Smooth muscle cell of the brain vasculature (primary cell): ENCODE measurements at places on chromosomes 3 and 15.
A peak's percentile ranks its signal among the peaks of the same experiment; 100 is the strongest.

DNA sequence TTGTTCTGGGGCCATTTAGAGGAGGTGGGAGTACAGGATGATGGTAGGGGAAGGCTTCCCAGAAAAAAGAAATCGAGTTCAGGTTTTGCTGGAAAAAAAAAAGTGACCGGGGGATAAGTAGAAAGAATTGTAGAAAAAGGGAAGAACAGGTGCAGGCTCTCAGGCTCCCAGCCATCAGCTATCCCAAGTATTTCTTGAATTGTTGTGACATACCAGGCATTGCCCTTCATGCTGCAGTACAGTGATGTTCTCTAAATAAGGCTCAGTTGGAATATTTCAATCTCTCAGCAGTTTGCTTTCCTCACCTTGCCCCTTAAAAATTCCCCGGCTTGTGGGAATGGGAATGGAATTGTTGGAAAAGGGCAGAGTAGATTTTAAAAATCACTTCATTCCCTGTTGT is 82.5 kb upstream of the RGMA start:
- DNase-seq, result no peak

DNA sequence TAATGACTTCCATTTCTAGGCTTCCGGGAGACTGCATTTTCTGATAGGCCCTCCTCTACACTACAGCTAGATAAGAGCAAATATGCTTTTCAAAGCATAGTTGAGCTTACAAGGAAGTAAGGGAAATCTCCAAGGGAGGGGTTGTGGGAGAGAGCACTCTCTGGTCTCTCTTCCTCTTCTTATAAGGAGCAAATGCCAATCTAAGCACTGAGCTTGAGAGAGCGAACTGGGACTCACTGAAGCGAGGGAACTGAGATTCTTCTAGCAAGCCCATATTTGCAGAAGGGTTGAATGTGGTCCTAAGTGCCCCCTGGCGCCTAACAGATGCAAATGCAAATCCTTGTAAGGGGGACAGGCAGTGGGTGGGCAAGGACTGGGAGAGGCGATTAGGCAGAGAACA is 164.8 kb downstream of the ERC2 start:
- DNase-seq, result no peak

DNA sequence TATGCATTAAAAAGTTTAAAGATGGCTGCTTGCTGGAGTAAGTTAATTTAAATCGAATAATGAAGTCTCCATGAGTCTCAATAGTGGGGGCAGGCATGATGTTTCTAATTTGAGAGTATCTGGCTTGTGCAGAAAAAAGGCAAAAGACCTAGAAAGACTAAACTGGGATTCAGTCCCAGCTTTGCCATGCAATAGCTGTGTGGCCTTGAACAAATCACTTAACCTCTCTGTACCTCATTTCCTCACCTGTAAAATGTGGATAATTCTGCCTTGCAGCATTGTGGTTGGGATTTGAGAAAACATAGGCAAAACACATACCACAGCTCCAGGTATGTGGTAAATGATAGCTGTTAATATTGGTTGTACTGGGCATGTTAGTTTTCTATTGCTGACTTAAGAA is 8.6 kb downstream of the LXN start:
- no peak for DNase-seq

- no peak for DNase-seq
Measured at GRCh38 chr3:49654955-49655556, 19.1 kb upstream of the APEH start.

DNA sequence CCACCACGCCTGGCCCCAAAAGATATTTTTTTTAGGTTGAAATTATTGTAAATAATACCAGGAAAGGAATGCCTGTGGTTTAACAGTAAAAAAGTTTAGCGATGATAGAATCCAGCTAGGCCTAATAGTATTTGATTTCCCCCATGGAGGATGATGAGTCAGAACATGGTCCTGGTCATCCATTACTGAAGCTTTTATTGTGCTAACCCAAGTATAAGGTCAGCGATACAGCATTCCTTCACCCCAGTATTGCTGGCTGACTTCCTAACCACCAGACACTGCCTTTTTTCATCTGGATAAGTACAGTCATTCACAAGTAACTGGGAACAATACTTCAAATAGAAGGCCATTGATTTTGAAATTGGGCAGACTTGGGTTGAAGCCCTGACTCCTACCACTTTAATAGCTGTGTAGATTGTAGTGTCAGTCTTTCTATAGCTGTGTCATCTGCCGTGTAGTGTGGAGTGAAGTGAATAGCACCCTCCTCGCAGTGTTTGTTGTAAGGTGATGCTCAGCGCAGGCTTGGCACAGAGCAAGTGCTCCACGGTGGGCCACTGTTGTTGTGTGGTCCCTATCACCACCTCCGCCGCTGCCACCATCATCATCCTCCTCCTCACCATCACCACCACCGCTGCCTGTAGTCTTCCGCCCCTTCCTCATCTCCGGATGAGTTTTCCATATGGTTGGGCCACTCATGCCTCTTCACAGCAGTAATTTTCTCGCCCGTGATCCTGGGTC is 436.0 kb upstream of the TPM1 start:
- peak; percentile 93 for DNase-seq

GRCh38 chr15:68435966-68436365 is 4.0 kb upstream of the ITGA11 start:
- no peak for DNase-seq

DNA sequence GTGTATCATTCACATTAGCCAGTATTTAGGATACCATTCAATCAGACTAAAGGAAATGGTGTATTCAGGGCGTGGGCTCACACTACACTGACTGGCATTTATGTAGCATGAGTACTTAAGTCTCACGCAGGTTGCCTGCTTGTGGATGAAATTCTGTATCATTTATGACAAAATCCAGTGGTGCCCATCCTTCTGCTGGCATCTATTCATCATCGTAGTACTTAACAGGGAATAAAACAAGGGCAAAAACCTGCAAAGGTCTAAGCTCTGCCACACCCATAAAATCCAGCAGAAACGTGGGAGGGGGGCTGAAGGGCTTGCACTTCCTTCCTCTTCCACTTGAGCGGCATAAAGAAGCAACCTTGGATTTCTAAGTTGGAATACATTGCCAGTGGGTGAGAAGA is 2.7 kb downstream of the GAP43 start:
- no peak for DNase-seq
